ENCODE measurements at places on chromosomes 3 and 15.

- no peak for DNase-seq
Observed at GRCh38 chr3:18683900-18684299, 258.8 kb upstream of the SATB1 start.

GRCh38 chr3:195918176-195918575 lies 9.8 kb upstream of the TNK2 start:
- DNase-seq: no peak

DNA sequence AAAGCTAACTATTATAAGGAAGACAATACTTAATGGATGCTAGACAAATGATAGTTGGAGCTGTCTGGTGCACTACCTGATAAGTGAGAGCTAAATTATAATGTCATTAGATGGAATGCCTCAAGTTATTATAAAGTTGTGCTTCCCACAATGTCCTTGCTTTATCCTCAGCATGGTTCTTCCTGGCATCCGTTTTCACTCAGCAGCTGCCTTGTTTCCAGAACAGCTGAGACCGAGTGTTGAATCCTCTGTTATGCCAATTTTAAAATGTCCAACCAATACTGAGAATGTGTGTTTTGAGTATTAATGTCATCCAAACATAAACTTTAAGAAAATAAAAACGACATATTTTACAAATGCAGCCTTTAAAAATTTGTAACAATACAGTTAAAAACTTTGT lies 286.7 kb upstream of the SOX2 start:
- no peak for DNase-seq

DNA sequence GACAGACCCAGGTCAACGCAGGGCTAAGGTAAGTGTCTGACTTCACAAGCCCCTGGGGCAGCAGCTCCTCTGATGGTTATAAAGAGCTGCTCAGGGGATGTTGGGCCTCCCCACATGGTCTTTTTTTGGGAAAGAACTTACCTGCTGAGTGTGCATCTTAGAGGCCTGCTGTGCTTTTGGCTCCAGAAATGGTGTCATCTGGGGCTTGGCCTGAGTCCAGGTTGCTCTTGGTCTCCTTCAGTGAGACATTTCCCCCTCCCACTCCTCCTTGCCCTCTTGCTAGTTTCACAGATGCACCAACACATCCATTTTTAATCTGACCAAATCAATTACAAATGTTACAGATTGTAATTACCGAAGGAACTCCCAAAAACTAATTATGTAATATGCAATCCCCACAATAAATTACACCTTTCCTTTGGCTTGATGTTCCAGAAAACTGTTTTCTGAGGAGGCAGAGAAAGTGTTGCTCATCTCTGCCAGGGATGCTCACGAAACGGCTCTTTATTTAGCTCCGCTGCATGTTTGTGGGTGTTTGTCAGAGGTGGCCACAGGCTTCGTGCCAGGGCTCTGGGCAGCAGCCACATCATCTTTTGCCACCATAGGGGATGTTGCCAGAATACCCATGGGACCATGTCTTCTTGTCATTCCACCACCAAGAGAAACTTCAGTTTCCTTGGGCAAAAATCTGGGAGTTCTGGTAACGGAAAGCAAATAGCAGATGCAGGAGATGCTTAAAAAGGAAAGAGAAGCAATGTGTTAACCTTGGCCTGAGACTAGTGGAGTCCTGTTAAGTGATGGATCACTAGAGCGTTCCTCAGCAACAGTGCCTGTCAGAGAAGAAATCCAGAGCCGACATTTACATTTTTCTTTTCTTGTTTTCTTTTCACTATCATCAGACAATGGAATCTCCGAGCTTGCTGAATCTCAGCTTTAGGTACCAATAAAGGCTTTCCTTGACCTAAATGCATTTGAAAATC lies 799.9 kb downstream of the AGBL1 start:
- no peak for DNase-seq

DNA sequence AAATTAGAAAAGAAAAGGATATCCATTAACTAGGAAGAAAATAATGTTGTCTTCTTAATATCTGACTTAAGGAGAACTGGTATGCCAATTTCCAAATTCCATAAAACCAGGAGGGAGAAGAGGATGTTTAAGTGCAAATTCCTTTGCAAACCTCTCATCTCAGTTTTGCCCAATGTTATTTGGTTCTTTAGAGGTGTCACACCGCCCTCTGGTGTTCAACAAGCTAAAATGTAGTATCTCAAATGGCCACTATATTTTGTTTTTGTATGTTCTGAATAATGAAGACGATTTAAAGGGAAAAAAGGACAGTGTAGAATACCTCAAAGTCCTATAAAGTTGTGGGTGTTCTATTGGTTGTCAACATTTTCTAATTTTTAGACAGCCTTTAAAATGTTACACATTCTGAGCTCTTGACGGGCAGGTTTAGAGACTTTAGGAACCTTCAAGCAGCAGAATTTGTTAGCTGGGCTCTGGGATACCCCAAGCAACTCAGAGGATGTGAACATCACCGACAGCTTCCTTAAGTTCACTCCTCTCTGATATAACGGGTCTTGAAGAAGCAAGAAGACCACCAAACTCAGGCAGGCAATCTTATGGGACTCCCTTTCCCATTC lies 458.3 kb downstream of the MFSD1 start:
- no peak for DNase-seq

DNA sequence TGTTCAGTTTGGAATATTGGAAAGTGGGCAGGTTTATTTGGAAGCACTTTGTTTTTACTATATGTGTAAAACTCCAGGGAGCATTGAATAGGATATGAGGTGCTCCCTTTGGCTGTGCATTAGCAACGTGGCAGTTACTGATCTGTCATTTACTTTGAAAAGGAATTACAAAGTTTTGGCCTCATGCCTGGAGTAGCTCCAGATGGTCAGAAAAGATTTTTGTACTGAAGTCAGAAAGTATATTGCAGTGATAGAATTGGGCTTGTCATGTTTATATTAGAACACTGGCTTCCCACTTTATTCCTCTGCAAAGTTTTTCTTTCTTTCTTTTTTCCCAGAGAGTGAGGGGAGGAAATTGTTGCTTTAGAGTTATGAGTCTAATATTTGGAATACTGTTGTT lies 26.1 kb downstream of the FNDC3B start:
- DNase-seq: no peak

- no peak for DNase-seq
Observed at GRCh38 chr3:124227150-124227630, 235.3 kb upstream of the ROPN1 start.

GRCh38 chr15:60541481-60542299 lies 62.7 kb upstream of the ICE2 start:
- no peak for DNase-seq

DNA sequence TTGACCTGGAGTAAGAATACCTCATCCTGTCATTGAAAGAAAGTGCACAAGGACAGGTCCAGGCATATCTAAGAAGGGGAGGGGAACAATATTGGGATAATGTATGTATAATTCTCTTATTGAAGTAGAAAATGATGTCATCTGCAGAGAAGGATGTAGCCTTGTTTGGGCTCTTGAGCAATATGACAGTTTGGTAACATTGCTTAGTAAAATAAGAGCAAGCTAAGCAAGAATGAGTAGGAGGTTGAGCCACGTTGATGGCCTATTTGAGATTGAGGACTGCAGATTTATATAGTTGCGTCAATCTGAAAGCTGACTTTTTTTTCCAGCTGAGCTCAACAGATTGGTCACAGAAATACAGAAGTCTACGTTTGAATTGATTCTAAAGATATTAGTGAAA lies 145.2 kb downstream of the FILIP1L start:
- no peak for DNase-seq

DNA sequence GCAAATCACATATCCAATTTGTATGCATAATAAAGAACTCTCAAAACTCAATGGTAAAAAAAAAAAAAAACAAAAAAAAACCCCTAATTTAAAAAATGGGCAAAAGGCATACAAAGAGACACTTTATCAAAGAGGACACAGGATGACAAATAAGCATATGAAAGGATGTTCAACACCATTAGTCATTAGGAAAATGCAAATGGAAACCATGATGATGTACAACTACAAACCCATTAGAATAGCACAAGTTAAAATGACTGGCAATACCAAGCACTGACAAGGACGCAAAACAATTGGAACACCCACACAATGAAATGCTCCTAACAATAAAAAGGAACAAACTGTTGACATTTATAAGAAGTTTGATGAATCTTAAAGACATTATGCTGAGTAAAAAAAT lies 63.4 kb upstream of the ADAMTS17 start:
- DNase-seq: no peak

- DNase-seq: no peak
Observed at GRCh38 chr3:106837616-106838015, 539.6 kb upstream of the CCDC54 start.

DNA sequence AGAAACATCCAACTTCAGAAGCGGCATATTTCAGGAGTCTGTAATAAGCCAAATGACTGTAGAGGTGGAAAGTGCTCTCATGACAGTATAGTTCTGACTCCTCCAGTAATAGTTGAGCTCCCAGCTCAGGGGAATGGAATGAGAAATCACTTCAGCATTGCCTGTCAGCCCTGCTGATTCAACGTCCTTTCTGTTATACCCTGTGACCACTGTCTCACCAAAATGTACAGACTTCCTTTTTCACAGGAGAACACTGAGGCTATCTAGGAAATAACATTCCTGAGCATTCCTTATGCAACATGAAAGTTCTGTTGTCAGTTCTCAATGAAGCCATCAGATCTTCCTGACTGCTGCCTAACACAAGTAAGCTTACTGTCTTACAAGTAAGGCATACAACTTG lies 284.5 kb upstream of the MME start:
- no peak for DNase-seq

DNA sequence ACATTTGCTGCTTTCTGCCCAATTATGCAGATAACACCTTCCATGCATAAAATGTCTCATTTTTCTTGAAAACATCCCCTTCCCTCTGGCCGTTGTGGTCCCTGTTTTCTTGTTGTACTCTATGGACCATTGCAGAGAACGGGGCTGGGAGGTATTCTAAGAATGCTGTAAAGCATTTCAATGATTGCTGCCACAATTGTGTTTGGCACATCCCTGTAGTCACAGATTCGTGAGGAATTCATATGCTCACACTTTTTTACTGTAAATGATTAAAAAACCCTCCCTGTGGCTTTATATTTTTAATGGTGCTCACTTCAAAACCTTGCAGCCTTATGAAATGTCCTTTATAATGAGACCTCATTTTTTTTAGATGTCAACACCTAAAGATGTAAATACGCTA lies 207.2 kb upstream of the GBE1 start:
- DNase-seq: no peak

DNA sequence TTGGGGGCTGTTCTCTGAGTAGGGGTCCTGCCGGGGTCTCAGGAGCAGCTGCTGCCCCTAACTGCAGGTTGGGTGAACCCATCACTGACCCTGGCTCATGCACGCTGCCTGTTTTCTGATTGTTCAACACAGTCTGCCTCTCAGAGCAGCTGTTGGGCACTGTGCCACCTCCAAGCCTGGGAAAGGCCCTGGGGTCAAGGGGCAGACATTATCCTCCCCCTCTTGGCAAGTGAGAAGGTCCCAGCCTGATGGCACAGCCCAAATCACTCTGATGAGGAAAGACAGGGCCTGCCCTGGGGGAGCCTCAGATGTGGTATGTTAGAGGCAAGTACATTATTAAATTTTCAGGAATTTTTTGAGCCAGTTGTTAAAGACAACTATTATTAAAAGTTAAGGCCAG lies 14.1 kb upstream of the GNAT1 start:
- DNase-seq: no peak

DNA sequence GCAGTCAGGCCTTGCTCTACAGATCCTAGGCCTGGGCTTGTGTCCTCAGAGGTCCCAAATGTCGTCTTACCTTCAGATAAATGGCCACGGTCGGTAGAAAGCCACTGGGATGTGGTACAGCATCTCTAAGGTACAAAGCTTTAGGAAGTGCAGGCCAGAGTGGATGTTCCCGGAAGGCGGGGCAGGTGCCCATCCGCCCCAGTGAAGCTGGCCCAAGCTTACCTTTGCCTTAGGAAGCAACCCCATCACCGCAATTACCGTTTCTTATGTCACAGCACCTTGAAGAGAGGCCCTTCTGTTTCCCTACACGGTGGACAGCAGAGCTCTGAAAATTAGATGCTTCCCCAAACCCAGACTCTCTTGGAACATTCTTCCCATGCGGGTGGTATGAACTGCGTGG lies 240.1 kb upstream of the LYSMD4 start:
- DNase-seq: no peak

DNA sequence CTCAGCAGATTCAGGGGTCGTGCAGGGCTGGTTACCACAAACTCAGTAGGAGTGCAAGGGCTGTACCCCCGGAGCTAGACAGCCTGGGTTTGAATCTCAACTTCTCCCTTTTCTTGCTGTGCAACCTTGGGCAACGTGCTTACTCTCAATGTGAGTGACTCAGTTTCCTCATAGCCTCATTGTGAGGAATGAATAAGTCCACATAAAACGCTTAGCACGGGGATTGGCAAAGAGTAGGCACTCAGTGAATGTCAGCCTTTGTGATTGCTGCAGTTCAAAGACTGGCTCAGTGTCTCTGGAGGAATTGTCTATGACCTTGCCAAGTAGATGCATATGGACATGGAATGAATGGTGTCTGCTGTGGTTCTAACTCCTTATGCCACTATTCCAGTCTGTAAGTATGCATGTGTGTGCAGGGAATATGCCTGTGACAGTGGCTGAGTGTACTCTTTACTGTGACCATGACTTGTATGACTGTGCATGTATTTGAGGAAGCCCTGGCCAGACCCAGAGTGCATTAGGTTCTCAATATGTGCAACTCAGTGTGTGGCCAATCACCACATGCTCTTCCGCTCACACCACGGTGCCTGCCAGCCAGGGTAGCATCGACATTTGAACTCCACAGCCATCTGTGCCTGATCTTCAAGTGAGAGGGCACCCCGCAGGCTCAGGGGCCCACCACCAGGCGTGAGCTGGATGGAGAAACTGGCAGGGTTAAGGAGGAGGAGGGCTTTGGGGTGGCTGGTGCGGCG lies 900 bp upstream of the HYAL3 start:
- DNase-seq: no peak

GRCh38 chr15:65804252-65804931 lies 12.3 kb upstream of the DENND4A start:
- no peak for DNase-seq

GRCh38 chr3:184058029-184058428 lies 5.2 kb downstream of the HTR3C start:
- no peak for DNase-seq

DNA sequence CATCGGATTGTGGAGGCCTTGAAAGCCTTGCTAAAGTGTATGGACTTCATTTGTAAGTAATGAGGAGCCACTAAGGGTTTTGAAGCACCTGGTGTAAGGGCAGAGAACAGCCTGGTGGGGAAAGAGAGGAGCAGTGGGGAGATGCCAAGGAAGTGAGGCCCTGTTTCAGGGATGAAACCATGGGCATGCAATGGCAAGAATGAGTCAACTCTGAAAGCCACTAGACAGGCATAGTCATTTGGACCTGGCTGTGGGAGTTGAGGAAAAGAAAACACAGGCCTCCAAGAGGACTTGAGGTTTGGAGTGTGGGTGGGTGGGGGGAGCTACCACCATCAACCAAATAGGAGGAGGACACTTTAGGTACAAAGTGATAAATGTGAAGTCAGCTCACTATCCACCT lies 7.6 kb downstream of the XCR1 start:
- DNase-seq: no peak

DNA sequence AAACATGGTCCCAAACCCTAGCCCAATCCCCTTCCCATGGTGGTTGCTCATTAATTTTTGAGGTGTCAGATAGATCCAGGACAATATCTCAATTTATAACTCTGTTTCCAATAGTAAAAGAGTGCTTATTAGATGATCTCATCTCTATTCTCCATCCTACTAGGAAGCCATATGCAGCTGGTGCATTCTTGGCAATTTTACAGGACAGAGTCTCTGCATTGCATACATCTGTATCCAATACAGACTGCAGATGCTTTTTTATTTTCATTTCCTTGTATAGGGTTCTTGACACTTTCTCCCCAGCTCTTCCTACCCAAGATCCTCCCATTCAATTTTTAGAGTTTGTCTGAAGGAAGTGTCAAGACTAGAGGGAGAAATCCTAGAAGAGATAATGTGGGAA lies 194.8 kb upstream of the DPH6 start:
- no peak for DNase-seq

Data from anterior cingulate cortex (tissue), 58 donors.